ENCODE measurements at places on chromosomes 1 and 21.

GRCh38 chr1:150017206-150017750, 6.8 kb upstream of the OTUD7B start:
- DNase-seq: no peak

DNA sequence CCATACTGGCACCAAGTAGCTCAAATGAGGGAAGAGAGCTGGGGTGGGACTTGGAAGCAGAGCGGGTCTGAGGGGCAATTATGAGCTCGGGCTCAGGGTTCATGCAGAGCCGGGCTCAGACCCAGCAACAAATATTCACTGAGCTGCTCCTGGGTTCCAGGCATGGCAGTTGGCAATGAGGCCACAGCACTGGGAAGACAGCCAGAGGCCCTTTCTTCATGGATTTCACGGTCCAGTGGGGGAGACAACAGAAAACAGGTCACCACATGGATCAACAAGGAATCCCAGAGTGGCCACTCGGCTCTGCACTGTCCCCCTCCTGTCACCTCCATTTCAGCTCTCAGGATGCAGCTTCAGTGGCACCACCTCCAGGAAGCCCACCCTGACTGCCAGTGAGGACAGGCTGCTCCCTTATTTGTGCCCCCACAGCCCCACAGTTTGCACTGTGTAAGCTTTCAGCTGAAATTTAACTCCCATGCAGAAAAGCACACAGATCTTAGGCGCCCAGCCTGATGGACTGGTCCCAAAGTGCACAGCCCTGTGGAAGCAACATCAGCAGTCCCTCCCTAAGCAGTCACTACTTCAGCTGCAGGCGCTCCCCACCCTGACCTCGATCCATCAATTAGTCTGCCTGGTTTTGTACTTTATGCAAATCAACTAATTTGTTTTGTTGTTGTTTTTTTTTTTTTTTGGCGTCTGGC, 22.4 kb downstream of the ARHGEF19 start:
- DNase-seq: no peak

- no peak for DNase-seq
Observed at GRCh38 chr1:192167911-192168700, 9.8 kb downstream of the RGS18 start.

DNA sequence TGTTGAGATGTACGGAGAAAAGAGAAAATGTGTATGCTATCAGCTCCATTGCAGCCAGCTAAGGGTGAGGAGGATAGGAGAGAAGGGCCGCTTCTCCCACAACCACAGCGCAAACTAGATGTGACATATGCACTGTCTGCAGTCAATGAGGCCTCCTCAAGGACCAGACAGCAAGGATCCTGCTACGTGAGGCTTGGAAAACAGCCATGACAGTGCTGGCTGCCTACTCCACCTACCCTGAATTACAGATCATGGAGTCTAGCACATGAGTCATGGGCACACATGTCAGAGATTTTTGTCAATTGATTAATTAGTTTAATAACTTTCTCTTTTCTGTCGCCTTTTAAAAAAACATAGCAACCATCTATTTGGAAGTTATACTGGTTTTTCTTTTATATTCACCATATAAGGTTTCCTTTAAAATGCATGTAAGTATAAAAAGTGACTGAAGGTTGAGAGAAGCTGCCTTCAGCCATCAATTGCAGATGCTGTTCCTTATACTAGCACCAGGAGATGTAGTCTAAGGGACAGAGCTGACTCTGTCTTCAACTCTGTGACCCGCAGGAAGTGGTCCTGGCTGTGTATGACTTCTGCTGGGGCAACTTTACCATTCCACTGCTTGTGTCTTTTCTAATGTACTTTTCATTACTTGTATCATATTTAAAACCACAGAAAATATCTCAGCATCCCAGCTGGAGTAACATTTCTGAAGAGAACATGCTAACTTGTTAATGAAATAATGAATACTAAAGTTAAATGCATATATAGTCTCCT, 3.1 kb downstream of the VPS26C start:
- no peak for DNase-seq

- no peak for DNase-seq
Observed at GRCh38 chr1:50111503-50111902, 2.8 kb downstream of the ELAVL4 start.

GRCh38 chr1:177171536-177172123, 872 bp downstream of the BRINP2 start:
- DNase-seq: no peak

DNA sequence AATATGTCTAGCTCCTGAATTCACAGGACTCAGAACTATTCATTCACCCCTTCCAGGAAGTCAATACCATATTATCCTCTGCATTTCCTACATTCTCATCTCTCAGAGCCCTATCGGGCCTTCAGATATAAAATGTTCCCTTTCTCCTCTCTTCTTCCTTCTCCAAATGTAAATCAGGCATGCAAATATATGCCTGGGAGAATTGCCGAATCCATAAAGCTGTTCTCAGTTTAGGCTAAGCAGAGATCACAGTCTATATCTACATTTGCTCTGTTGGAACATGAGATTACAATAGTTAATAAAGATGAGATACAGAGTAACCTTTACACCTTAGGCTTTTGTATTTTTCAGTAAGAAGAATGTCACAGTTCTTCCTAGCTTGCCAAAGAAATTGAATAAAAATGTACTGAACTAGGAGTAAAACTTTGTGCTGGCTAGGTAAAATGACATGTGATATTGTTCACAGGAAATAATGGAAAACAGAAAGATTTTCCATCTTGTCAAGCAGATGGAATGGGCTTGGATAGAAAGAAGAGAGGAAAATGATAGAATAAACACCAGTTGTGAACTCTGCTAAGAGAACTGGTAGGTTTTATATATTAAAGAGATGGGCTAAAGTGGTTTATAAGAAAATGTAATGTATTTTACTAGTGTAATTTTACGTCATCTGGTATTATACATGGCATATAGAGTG, 161.5 kb downstream of the NRIP1 start:
- no peak for DNase-seq

DNA sequence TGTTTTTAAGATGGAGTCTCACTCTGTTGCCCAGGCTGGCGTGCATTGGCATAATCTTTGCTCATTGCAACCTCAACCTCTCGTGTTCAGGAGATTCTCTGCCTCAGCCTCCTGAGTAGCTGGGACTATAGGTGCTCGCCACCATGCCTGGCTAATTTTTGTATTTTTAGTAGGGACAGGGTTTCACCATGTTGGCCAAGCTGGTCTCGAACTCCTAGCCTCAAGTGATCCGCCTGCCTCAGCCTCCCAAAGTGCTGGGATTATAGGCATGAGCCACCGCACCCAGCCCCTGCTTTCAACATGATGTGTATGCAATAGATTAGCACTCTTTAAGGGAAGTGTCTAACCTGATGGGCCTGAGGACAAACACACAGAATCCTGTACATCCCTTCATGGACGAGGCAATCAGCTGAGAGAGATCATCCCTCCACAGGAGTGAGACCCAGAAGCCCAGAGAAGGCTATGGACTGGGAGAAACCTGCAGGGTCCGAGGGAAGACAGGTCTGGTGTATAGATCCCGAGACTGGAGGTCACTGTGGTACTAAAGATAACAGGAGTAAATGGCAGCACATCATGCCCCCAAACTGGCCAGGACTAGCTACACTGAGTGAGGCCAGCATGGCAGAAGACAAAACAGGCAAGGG, 5.6 kb upstream of the DEGS1 start:
- no peak for DNase-seq

GRCh38 chr1:32962248-32962896, 2.2 kb downstream of the RNF19B start:
- DNase-seq: no peak

Measured in NCI-H510A (cell line).